Kidney tubule cell (primary cell): ENCODE measurements at places on chromosomes 12 and 14.

DNA sequence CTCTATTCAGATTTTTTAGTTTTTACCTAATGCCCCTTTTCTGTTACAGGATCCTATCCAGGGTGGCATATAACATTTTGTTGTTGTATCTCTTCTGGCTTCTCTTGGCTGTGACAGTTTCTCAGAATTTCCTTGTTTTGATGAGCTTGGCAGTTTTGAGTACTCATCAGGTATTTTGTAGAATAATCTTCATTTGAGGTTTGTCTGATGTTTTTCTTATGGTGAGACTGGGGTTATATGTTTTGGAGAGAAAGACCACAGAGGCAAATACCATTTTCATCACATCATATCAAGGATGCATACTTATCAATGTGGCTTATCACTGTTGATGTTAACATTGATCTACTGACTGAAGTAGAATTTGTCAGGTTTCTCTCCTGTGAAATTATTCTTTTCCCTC, 14.0 kb upstream of the LYZ start:
- DNase-seq: no peak

DNA sequence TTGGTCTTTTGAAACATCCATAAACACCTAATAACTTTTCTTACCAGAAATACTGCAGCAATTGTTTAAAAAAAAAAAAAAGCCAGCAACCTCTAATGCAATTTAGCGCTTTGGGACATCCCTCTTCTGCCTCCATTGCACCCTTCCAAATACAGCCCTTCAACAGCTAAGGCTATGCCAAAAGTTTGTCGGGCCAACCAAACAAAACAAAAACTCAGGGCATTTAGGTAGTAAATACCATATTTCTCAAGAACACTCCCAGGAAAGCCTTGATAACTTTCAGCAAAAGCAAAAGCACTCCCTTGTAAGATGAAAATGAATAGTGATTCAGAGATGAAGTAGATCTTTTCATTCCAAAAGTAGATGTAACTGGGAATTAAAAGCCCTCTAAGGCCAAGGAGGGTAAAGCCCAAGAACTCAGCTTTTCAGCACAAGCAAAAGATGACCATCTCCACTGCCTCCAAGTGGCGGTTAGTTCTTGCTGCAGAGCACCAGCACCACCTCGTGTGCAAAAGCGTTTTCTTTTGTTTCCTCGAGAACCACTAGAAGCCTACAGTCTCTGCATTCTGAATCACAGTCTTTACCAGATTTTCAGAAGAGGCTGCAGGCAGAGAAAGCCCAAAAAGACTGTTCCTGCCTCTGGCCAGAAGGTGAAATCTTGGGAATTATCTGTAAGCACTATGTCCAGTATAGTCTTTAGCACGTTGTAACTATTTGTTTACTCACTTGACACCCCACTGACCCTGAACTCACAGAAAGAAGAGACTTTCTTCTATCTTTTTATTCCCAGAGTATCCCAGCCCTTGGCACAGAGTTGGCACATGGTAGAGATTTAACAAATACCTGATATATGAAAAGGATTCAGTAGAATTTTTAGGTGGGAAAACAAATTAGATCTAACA, 53.1 kb downstream of the SIX6 start:
- peak; percentile 73 for DNase-seq

GRCh38 chr12:78891646-78892353, 27.2 kb downstream of the SYT1 start:
- DNase-seq: no peak

DNA sequence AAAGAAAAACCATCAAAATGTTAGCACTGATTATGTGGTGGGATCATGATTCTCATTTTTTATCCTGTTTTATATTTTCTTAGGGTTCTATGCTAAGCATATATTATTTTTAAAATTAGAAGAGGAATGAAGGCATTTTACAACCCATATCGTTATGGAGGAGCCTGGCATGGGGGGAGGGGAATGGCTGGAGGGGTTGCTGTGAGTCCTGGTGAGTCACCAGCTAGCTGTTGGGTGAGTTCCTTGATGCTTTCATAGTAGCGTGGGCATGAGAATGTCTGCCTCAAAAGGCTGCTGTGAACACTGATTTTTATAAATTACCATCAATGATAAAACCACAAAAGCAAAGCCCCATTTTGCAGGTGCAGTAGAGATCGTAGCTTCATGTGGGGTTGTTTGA, 46.9 kb downstream of the C14orf132 start:
- peak; percentile 71 for DNase-seq
